ENCODE measurements at places on chromosomes 11 and 22. TPM values are rescaled to one million over a fixed set of nuclear protein-coding genes. Genes with fewer than 3 reads are reported as not detected.

DNA sequence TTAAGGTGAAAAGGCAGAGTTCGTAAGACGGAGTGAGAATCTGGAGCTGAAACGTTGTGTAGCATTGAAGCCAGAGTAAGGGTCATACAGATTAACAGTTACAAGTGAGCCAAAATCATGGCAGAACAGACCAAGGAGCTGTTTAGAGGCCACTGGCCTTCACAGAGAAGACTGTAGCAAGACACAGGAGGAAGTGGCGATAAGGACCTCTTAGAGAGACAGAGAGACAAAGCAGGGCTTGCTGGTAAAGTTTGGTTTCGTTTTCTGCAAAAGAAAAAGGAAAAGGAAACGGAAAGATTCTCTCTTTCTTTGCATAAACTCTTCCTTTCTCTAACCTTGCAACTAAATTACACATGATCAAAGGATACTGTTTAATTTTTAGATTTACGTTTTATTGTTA lies 83.0 kb downstream of the AASDHPPT start:
- H3K4me3 ChIP-seq = no peak overlapping the region
- H3K4me1 ChIP-seq = peaks cover 27% of the 10 kb centered on the region
- peaks cover 26% of the 10 kb centered on the region for H3K36me3 ChIP-seq
- no peak overlapping the region for H3K27ac ChIP-seq
- no peaks in the 10 kb centered on the region for H3K27me3 ChIP-seq
- no peak for DNase-seq

DNA sequence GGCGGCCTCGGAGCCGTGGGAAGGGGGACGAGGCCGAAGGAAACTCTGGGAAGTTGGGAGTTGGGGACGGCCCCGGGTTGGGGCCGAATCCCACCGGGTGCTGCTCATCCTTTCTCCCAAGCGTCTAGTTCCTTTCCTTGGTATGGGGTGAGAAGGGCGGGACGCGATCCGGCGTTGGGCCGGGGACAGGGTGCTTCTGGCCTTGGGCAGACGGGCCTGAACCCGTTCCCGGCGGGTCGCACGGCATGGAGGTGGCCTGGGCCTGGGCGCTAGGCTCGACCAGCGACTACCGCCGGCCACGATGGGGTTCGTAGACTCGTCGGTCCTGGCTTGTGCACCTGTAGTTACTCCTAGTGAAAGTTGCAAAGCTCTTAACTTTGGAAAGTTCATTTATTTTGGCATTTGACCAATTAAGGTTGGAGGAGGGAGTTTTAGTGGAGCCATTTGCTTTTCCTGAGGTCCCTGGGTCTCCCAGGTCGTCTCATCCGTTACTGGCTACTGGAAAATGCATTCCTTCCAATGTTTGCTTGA lies 1.0 kb downstream of the SYT9 start:
- H3K4me1 ChIP-seq = no peaks in the 10 kb centered on the region
- peak; percentile 11 for DNase-seq
- H3K4me3 ChIP-seq = peak overlapping the region; percentile 68
- H3K36me3 ChIP-seq = no peaks in the 10 kb centered on the region
- H3K27me3 ChIP-seq = peaks cover 70% of the 10 kb centered on the region

DNA sequence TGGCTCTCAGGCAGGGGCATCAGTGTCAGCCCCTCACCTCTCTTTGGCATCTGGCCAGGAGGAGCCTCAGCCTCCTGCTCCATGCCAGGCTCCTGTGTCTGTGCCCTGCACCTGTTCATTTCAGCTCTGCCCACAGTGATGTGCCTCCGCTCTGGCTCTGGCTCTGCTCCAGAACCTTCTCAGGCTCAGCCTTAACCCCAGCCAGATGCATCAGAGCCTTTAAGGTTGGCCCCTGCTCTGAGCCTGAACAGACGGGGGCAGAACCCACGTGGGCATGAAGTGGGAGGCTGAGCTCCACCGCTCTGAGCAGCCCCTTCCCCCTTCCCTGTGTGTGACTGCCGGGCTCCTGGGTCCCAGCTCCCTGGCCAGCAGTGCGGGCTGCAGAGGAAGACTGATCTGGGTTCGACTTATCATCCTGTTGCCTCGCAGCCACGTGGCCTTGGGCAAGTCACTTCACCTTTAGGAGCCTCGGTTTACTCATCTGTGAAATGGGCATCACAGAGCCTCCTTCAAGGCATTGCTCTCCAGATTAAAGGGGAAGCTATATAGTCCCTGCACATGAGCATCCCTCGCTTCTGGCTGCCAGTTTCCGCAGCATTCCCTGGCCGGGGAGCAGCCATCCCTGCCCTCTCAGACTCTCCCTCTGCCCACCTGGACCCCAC lies 44.7 kb upstream of the RTL6 start:
- no peak for DNase-seq
- peaks cover 28% of the 10 kb centered on the region for H3K27me3 ChIP-seq
- no peaks in the 10 kb centered on the region for H3K36me3 ChIP-seq
- H3K4me3 ChIP-seq = no peak overlapping the region

- no peak for DNase-seq
- H3K36me3 ChIP-seq = no peaks in the 10 kb centered on the region
- no peak overlapping the region for H3K27ac ChIP-seq
- H3K27me3 ChIP-seq = no peaks in the 10 kb centered on the region
Observed at GRCh38 chr11:86459682-86460460, 85.2 kb downstream of the CCDC81 start.

DNA sequence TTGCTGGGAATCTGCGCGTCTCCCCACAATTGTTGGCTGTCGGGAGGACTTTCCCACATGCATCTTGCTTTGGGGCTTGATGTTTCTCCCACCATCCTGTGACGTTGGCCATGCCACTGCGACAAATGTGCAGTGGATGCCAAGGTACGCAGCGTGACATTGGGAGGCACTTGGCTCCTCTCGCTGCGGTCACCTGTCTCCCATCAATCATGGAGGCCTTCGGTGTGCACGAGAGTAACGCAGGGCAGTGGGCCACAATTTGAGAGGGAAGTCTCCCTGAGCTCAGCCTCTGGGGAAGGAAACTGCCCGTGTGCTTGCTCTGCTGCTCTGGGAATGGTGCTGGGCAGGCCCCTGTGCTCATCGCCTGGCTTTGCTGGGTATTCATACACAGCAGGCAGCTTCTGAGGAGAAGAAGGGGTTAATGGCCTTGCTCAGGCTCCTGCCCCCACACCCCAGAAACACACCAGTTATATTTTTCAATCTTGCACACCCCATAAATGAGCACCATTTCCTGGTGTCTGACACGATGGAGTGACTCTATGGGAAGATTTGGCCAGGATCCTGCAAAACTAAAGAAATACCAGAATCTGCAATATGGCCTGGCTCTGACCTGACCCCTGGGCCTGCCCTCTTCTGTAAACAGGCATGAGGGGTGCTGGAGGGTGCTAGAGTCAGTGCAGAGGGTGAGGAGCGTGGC lies 153.5 kb downstream of the ADAMTS15 start:
- no peaks in the 10 kb centered on the region for H3K36me3 ChIP-seq
- no peak overlapping the region for H3K27ac ChIP-seq
- no peak for DNase-seq
- H3K27me3 ChIP-seq = peaks cover 3% of the 10 kb centered on the region
- peaks cover 9% of the 10 kb centered on the region for H3K4me1 ChIP-seq

- H3K4me3 ChIP-seq = no peak overlapping the region
- H3K27me3 ChIP-seq = peaks cover 39% of the 10 kb centered on the region
- no peak overlapping the region for H3K27ac ChIP-seq
Observed at GRCh38 chr11:2801711-2802388, 83.7 kb downstream of the CDKN1C start.

ANKRD49 gene
- total RNA-seq = 17.6 TPM

NEAT1 gene
- total RNA-seq = 99.9 TPM
